ENCODE measurements at places on chromosomes 12 and 14.
A peak's percentile ranks its signal among the peaks of the same experiment; 100 is the strongest.

DNA sequence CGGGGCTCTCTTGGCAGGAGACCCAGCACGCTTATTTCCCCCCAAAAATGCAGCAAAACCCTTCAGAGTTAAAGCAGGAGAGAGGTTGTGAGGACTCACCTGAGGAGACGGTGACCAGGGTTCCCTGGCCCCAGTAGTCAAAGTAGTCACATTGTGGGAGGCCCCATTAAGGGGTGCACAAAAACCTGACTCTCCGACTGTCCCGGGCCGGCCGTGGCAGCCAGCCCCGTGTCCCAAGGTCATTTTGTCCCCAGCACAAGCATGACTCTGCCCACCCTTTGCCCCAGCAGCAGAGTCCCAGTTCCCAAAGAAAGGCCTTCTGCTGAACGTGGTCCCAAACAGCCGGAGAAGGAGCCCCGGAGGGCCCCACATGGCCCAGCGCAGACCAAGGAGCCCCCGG is 337.7 kb downstream of the TMEM121 start:
- DNase-seq = no peak

GRCh38 chr14:52253503-52253902 is 14.0 kb upstream of the PTGDR start:
- DNase-seq = peak; percentile 44

- peak; percentile 2 for DNase-seq
Observed at GRCh38 chr12:57091638-57092528, 3.0 kb downstream of the NAB2 start.

DNA sequence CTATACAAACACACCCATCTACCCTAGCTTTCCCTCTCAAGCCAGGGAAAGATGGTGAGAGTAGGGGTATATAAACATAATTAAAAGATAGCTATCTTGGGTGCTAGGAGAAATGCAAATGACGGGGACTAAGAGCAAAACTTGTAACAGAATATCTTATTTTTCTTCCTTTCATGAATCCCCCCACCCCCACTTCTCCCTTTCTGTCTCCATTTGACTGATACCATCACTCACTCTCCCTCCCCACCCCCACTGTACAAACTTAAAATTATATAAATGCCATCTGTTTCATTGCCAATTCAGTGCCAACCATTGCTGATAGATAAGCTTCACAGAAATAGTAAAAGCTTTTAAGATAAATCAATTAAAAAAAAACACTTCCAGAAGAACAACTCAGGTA is 268.6 kb downstream of the SLC6A15 start:
- DNase-seq = no peak

GRCh38 chr14:100640471-100641273 is 53.5 kb upstream of the BEGAIN start:
- no peak for DNase-seq

DNA sequence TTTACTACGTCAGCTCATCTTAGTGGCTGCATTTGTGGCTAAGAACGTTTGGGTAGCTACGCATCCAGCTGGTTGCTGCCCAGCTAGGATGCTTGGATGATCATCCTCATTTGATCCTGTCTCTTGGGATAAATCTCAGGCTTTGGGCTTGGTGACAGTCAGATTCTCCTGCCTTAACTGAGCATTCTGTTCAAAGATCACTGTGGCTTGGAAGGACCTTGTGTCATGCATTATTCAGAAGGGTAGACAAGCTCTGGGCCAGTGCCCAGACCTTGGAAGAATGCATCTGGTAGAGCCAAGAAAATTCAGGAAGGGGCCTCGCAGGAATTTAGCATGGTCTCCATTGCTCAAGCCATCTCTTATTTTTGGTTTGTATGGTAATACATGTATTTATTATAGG is 188.4 kb downstream of the NRXN3 start:
- no peak for DNase-seq

- DNase-seq = no peak
Observed at GRCh38 chr12:22979854-22980469, 355.0 kb downstream of the ETNK1 start.

DNA sequence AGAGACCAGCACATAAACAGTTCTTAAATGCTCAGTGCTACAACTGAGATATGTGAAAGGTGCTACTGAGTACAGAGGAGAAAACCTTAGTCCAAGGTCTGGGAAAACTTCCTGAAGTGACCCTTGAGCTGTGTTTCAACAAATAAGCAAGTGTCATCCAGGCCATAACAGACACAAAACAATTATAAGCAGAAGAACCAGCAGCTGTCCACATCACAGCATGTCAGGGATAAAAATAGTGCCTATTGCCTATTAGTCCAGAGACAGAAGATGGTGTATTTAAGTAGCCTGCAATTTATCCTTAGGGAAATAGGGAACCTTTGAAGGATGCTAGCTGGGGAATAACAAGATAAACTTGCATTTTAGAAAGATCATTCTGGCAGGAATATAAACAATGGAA is 237.8 kb downstream of the SPTSSA start:
- DNase-seq = no peak

DNA sequence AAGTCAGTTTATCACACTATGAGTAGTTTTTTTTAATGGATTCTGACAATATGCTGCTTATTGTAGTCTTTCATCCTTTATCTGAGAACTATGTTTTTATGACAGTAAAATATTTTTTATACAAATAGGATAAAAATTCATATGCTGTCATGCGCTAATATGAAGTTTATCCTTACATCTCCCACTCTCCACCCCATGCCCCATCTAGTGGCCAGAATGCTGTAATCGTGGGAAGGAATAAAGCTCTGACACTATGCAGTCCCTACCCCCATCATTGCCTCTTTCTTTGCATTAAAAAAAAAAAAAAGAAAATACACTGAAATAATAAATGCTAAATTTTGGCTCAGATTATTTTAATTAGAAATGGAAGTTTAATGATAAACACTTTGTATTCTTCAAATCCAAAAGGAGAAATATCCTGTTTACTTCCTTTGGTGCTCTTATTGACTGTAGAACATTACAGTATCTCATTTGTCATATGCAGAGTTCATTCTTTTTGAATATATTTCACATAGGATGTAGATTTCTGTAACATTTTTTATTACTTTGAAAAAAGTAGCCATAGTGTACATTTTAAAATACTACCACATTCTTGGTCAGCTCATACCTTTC is 145.9 kb upstream of the SLCO1C1 start:
- no peak for DNase-seq

GRCh38 chr12:12887471-12887870 is 3.9 kb upstream of the GPRC5A start:
- no peak for DNase-seq

- DNase-seq = no peak
Observed at GRCh38 chr12:68119724-68120211, 39.8 kb downstream of the IFNG start.

- no peak for DNase-seq
Observed at GRCh38 chr12:119461636-119462214, 127.2 kb downstream of the CCDC60 start.

DNA sequence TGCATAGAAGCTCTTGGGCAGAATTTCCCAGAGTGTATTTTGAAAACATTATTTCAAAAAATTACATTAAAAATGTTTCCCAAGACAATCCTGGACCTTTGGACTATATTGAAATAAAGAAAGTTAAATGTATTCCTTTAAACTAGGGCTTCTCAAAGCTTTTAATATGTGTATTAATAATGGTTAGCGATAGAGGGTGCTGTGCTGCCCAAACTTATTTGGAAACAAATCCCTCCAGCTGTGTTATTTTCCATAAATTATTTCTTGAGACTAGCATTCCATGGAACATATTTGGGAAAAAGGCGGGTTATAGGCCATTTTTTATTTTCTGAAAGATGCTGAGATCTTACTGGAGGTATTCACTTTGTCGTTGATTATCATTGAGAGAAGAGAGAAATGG is 397.8 kb upstream of the MIS18BP1 start:
- DNase-seq = no peak

DNA sequence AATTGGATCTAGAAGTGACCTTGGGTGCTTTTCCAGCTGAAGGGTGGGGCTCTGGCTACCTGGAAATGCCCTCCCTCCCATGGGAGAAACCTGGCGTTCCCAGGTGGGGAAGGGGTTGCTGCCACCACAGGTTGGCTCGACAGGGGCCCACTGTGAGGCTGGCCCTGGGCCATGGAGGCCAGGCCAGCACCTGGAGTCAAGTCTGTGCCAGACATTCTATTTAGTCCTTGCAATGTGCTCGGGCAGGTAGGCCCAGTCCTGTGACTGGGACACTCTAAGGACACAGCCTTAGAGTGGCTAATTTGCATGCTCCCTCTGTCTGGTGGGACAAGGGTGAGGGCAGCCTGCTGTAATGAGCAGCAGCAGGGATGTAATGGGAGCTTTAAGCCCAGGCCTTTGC is 11.9 kb downstream of the VRTN start:
- no peak for DNase-seq

DNA sequence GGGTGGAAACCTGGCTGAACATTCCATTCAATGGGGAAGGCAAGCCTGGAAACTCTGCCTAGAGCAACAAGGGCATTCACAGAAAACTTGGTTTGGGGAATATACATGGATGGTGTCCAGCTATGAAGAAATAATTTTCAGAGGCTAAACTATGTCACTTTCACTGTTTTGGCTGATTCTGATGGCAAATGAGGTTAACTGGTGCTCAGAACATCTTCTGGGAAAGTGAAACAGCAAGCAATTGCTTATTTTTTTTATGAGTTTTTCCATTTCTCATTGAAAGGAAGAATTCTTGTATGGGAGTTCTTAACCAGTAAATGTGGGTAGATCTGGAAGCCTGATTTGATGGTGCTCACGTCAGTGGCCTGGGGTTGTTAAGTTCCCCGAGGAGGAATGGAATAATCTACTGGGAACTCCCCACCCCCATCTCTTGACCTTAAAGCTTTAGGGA is 132.8 kb upstream of the BTG1 start:
- peak; percentile 38 for DNase-seq

GRCh38 chr14:36738269-36738668 is 76.6 kb downstream of the PAX9 start:
- no peak for DNase-seq

DNA sequence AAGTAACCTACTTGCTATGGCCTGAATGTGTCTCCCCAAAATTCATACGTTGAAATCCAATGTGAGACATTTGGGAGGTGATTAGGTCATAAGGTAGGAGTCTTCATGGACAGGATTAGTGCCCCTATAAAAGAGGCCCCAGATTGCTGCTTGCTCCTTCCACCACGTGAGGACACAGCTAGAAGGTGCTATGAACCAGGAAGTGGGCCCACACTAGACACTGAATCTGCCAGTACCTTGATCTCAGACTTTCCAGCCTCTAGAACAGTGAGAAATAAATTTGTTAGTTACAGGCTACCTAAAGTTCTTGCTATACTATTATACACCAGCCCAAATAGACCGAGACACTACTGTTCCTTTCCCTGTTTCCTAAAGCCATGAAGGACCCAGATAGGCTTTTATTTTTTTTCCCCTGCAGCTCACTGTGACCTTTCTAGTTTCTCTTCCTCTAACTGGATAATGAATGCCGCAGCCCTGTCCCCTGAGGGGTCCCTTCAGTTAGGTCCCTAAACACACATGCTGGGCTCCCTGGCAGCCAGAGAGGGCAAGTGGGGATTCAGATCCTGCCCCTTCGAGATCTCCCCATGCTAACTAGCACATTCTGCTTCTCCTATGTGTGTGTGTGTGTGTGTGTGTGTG is 19.3 kb downstream of the SLC25A3 start:
- DNase-seq = no peak

DNA sequence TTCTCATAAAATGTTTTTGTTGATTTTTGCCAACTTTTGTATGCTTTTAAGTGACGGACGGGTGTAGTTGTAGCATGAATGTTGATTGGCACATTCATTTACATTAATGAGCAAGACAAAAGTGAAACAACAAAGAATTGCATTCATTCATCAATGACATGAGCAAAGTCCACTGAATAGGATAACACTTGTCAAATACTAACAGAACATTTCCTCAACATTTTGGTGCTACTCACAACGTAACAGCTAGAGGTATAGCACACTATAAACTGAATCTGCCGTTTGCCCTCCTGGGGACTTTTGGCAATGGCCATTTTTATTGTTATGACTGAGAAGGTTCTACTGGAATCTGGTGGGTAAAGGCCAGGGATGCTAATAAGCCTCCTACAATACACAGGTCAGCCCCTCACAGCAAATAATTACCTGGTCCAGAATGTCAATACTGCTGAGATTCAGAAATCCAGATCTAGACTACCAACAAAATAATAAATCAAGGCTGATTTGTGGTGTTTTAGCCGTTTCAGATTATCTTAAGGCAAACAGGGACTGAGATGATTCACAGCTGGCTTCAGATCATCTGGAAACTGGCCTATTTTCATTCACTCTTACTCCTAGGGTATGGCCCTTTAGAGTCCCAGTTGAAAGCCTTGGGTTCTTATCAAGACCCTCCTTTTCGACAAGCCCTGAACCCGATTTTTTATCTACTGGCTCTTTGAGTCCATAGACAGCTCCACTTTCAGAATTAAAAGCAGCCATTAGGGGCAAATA is 22.5 kb upstream of the CDKN3 start:
- DNase-seq = peak; percentile 32

- no peak for DNase-seq
Observed at GRCh38 chr14:90704738-90705392, 111.4 kb downstream of the TTC7B start.

GRCh38 chr14:30034152-30034551 is 106.5 kb upstream of the PRKD1 start:
- peak; percentile 64 for DNase-seq

DNA sequence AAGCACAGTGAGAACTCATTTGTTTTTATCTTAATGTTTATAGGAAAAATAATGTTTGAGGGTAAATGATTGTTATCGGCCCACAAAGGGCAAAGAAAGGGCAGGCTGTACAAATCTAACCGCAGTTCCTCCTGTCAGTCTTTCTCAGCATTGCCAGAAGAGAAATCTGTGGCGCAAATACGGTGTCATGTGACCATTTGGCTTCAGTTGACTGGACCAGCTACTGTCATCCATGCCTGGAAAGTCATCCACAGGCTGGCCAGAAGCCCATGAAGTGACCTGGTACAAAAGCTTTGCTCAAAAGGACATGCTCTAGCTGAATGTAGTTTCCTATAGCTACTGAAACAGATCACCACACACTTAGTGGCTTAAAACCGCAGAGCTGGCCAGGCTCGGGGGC is 43.6 kb downstream of the HCAR2 start:
- DNase-seq = no peak

DNA sequence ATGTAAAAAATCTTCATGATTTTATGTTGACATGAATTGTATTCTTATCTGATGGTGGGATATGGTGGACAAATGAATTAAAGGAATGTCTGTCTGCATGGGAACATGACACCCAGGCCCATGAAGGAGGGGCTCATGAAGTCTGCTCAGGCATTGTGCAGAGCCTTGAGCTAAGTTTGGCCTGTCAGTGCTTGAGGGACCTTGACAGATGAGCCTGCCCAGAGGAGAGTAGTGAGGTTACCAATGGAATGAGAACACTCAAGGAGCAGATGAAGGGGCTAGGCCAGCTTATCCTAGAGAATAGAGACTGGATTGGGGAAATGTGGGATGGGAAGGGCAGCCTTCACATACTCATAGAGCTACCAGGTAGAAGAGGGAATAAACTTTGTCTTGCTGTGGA is 68.8 kb downstream of the TMX1 start:
- DNase-seq = no peak

GRCh38 chr12:48390026-48390425 is 39.3 kb upstream of the ZNF641 start:
- no peak for DNase-seq

- DNase-seq = no peak
Observed at GRCh38 chr14:20177433-20177974, 13.2 kb upstream of the OR11G2 start.

Data from AG20443 (cell line).